ENCODE measurements at places on chromosomes 1 and 21.

DNA sequence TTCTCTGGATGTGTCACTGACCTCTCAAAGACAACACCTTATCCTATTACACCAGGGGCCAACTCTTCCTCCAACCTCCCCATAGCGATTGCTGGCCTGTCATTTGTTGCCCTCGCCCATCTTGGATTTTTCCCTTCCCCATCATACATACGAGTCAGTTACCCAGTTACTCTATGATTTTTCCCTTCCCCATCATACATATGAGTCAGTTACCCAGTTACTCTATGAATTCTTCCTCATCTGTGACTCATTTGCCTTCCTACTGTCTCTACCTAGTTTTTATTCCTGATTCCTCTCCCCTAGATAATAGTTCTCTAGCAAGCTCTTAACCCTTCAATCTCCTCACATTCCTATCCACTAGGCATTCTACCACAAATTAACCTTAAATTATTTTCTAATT, 178.8 kb downstream of the NR5A2 start:
- peak; percentile 29 for DNase-seq

DNA sequence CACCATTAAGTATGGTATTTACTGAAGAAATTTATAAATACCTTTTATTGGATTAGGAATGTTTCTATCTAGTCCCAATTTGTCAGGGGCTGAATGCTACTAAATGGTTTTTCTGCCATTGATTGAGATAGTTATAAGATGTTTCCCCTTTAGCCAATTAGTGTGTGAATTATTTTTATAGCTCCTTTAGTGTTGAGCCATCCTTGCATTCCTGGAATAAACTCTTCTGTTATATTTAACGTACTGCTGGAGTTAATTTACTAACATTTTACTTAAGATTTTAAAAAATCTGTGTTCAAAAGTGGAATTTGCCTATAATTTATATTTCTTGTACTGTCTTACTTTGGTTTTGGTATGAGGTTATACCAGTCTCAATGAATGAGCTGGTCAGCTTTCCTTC, 25.4 kb upstream of the LRRC3 start:
- no peak for DNase-seq

- DNase-seq: no peak
Observed at GRCh38 chr1:11920239-11920903, 5.9 kb downstream of the KIAA2013 start.

DNA sequence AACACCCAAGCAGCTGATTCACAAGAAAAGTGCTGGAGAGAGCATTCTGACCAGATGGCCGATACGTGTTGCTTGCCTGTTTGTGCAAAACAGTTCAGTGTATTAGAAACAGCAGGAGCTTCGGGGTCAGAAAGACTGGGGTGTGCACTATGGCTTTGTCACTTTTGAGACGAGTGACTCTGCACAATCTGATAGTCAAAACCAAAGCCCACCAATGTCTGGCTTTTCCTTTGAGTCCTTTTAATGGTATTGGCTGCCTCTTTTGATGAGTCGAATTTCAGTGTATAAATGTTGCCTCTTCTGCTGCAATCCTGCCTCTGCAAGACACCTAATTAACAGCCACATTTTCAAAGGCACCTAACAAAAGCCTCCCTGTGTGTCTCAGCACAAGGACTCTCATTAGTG, 444.6 kb downstream of the AJAP1 start:
- no peak for DNase-seq

DNA sequence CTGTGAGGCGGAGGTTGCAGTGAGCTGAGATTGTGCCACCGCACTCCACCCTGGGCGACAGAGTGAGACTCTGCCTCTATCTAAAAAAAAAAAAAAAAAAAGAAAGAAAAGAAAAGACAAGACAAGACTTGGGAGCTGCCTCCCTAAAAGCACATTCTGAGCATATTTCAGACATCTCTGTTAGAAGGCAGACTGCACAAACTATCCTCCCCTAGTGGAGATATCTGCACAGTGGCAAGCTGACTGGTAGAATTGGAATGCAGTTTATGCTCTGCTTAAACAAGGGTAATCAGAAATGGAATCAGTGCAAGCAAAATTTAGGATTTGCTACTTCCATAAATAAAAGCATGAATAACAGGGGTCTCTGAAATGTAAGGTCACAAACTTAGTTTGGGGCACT, 31.8 kb downstream of the GNG4 start:
- DNase-seq: no peak

GRCh38 chr1:98205291-98206017, 284.6 kb upstream of the DPYD start:
- DNase-seq: no peak

GRCh38 chr1:37486680-37487618, 12.6 kb downstream of the ZC3H12A start:
- no peak for DNase-seq

- no peak for DNase-seq
Observed at GRCh38 chr1:245493029-245493428, 338.2 kb downstream of the KIF26B start.
